Type B pancreatic cell (in vitro differentiated cells): ENCODE measurements at places on chromosomes 3 and 15. TPM values are rescaled to one million over a fixed set of nuclear protein-coding genes. Genes with fewer than 3 reads are reported as not detected.

The CLDN1 gene
- 9.7 and 11.9 TPM in 2 replicates for total RNA-seq

The UROC1 gene
- not detected in 2 replicates for total RNA-seq

The ST8SIA2 gene
- 8.8 and 16.8 TPM in 2 replicates for total RNA-seq

The FOXB1 gene
- total RNA-seq, result 0.60 TPM in 1 of 2 replicates, not detected in the other

DNA sequence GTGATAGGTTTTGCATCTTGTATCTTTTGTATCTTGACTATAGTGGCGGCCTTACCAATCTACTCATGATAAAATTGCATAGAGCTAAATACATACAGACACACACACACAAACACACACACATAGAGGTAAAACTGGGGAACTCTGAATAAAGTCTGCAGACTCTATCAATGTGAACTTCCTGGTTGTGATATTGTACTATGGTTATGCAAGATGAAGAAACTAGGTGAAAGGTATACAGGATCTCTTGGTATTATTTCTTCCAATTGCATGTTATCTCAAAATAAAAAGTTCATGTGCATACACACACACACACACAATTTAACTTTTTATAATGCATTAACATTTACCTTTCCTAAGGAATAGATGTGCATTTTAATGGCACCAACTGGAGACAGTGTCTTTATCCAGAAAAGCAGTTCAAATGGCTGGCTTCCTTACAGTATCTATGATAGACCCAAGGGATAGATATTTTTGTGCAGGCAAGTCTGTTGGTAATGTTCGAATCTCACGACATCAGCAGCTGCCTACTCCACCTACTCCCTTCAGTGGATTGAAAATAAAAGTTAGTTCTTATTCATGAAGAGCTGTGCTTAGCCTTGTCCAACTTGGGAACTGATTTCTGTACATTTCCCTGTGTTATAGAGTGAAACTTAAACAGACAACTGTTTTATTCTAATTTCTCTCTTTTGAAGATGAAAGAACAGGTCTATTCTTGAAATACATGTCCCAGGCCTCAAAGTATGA is 46.9 kb upstream of the SPRED1 start:
- no peak for DNase-seq
